ENCODE measurements at places on chromosomes 5 and 9.

GRCh38 chr9:10661376-10661775, 48.6 kb upstream of the PTPRD start:
- no peak for DNase-seq

DNA sequence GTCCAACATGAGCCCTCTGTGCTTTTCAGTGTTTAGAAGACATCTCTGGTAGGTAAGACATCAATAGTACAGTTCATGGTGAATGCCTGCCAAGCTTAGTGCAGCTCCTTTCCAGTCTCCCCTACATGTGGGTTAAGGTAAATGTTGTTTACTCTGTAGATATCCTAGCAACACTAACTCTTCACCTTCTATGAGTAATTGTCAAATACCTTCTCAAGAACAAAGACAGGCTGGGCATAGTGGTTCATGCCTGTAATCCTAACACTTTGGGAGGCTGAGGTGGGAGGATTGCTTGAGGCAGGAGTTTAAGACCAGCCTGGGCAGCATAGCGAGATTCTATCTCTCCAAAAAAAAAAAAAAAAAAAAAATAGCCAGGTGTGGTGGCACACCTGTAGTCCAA, 18.7 kb upstream of the RASGRF2 start:
- no peak for DNase-seq

- no peak for DNase-seq
Observed at GRCh38 chr5:107875833-107876232, 205.1 kb upstream of the EFNA5 start.

DNA sequence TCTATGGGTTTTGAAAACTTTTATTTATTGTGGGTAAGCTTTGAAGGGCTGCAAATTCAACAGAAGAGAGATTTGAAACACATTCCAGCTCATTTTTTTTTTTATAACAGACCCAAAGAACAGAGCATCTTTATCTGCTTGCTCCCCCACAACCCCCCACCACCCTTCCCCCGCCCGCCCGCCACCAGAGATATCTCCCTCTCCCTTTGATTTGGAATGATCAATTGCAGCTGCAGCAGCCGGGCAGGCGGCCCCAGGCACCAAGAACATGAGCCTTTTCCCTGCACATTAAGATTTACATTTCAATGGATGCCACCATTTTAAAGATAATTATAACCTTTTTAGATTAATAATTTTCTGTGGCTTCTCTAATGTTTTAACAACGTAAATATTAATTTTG, 510.9 kb downstream of the ZNF608 start:
- no peak for DNase-seq

- DNase-seq = no peak
Observed at GRCh38 chr5:12125895-12126294, 221.6 kb upstream of the CTNND2 start.

- DNase-seq = no peak
Observed at GRCh38 chr5:29614206-29614605, 1579.3 kb upstream of the CDH6 start.

GRCh38 chr9:15239816-15240215, 67.2 kb downstream of the TTC39B start:
- DNase-seq = no peak

GRCh38 chr9:133702798-133703590, 35.2 kb downstream of the SARDH start:
- DNase-seq = no peak

- no peak for DNase-seq
Observed at GRCh38 chr9:117466111-117466510, 51.3 kb upstream of the ASTN2 start.

- DNase-seq = no peak
Observed at GRCh38 chr5:133316346-133317343, 264.8 kb downstream of the HSPA4 start.

DNA sequence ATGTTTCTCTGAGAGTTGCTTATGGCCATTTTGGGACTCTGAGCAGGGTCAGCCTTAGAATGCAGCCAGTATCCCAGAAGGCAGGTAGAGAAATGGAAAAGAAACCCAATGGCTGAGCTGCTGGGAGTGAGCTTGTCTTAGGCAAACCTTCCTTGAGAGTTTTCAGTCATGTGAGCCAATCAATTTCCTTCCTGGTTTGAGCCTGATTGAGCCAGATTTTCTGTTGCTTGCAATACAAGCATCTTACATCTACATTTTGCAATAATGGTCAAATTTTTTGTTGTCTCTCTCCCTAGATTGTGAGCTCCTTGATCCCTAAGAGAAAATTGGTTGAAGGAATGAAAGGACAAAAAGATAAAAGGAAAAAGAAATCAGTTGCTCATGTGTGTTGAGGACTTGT, 155.3 kb downstream of the SNX18 start:
- no peak for DNase-seq

- DNase-seq = no peak
Observed at GRCh38 chr9:73577848-73578247, 426.2 kb downstream of the ANXA1 start.

DNA sequence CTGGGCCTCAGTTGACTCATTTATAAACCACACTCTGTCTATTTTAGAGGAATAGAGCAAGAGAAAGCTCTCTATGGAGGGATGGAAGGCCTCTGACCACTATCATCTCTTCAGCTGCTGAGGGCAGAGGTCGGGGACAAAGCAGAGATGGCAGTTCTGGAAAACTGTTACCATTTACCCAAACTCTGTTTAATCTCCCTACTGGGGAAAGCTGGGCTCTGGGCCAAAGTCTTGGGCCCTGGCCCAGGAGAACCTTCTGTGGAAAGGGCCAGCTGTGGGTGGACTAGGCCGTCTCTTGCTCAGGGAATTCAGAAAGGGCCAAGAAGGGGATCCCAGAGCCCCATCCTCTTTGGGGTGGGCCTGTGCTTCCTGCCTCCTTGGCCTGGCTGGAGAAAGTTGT, 100.0 kb downstream of the PSD2 start:
- no peak for DNase-seq

DNA sequence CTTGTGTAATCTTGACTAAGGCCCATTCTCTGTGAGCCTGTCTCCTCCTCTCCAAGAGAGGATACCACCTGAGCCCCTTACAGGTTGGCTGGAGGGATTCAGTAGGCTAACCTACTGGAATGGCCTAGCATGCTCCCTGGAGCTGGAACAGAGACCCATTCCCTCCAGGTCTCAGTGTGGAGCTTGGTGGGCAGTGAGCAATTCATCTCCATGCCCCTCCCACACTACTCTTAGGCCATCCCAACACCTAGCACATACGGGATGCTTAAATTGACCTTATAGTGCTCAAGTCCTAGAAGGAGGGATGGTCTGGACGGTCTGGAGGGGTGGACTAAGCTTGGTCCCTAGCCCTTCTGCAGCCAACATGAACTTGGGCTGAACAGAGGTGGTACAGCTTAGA, 75.6 kb downstream of the CRB2 start:
- no peak for DNase-seq

DNA sequence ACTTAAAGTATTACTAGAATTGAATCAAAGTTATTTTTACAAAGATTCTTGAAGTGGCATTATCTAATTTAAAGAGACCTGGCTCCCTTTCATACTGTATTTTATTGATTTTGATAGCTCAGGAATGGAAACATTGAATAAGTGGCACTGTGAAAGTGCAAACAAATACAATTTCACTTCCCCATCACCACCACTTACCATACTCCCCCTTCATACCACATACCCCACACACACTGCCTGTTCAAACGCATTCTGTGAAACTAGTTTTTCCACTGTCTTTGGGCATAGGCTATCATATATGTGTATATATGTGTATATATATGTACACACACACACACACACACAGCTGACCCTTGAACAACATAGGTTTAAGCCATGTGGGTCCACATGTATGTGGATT, 62.1 kb upstream of the ATG10 start:
- DNase-seq = no peak

- DNase-seq = no peak
Observed at GRCh38 chr9:34185778-34186551, 7.1 kb downstream of the UBAP1 start.

DNA sequence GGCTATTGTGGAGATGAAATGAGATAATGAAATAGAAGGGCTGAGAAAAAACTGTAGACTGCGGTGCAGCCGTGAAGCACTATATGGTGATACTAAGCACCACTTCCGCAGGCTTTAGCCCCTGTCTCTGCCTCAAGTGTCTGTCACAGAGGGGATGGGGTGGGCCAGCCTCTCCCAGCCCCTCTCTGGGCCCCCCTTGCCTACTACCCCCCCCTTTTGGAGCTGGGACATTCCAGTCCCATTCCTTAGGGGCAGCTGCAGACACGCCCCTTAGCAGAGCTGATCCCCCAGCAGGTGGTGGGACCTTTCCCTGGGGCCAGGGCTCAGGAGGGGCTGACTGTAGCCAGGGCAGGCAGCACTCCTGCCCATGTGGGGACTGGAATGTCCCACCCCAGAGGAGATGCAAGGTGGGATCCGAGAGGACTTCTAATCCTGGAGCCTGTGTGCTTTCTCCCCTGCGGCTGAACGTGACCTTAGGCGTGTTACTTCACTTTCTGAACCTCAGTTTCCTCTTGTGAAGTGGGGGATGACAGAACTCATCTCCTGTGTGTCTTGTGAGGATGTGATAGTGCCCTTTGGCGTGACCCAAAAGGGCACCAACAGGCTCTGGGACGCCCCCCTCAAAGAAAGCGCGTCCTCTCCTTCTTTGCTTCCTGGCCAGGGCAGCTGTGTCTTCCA, 1.9 kb downstream of the N4BP3 start:
- no peak for DNase-seq

DNA sequence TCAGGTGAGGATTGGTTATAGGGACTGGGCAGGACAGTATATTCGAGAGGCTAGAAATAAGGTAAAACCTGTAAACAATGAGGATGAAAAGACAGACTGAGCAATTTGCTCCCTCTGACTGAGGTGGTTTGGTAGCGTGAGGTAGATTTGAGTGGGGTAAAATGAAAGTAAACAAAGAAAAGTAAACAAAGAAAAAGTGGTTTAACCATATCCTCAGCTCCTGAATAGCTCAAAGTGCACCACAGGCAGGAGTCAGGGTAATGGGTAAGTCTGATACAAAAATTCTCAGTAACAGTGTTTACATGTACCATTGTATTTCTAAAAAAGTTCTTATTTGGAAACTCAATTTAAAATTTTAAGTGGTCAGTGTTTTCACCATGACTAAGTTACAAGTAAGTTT, 203.1 kb upstream of the ARRDC3 start:
- DNase-seq = no peak

GRCh38 chr5:56522960-56523359, 289.8 kb upstream of the ANKRD55 start:
- DNase-seq = no peak

DNA sequence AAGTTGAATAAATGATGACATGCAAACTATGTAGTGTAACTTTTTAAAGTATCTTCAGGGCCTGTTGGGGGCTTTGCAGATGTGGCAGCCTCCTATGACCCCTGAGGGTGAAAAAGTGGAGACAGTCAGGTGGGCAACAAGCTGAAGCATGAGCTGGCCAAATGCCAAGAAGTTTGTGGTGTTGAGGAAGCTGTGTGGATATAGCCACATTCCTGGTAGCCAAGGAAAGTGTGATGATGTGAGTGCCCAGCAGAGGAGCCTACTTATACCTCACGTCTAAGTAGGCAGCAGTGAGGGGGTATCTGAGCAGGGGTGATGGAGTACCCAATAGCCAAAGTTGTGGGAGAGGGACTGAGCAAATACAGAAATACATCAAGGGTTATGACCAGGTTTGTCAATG, 621.2 kb upstream of the CDH6 start:
- DNase-seq = peak; percentile 3

- DNase-seq = no peak
Observed at GRCh38 chr5:36160617-36161016, 8.7 kb downstream of the SKP2 start.

DNA sequence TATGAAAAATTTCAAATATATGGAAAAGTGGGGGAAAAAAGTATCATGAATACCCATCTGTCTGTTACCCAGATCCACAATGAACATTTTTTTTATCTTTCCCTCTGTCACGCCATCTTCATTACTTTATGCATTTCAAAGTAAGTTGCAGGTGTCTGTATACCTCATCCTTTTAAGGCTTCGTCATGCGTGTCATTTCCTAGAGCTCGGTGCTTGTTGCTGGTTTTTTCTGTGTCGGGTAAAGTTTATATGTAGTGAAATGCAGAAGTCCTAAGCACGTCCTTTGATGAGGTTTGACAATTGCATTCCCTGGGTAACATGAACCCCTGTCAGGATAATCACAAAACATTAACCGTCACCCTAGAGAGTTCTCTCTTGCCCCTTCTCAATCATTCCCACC, 52.1 kb downstream of the DAPK1 start:
- DNase-seq = no peak

- DNase-seq = no peak
Observed at GRCh38 chr5:94184870-94185269, 433.5 kb downstream of the KIAA0825 start.

GRCh38 chr9:72473474-72474261, 47.7 kb upstream of the TMC1 start:
- DNase-seq = no peak

GRCh38 chr9:131769361-131769760, 29.5 kb upstream of the RAPGEF1 start:
- DNase-seq = no peak

GRCh38 chr5:160199410-160199911, 29.8 kb upstream of the FABP6 start:
- DNase-seq = peak; percentile 74

DNA sequence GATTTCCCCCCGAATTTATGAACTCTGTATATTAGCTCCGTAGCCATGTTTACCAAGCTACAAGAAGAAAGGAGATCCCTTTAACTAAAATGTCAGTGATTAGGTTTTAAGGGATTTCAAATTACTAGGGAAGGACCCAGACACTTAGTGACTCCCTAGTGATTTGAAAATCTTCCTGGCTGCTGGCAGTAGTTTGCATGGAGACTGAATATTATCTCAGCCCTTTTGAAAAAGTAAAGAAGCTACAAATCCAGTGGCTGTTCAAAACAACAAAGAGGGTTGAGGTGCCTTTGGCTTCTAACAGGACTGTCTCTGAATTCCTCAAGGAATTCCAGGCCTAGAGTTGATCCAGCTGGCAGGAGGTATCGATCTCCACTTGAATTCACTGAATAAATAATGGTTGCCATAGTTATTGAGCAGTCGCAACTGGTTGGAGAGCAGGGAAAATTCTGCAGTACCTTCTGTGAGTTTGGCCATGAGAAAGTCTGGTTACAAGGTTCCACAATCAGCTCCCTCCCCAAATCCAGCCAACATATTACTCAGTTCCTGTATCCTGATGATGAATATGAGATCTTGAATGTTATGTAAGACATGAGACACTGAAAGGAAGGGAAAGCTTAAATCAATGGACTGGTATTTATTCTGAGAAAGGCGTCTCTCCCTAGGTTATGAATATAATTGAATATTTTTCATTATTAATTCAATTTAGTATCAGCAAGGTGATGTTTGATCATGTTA, 37.7 kb downstream of the NR4A3 start:
- no peak for DNase-seq

GRCh38 chr5:104062621-104063377, 500.2 kb upstream of the NUDT12 start:
- no peak for DNase-seq

DNA sequence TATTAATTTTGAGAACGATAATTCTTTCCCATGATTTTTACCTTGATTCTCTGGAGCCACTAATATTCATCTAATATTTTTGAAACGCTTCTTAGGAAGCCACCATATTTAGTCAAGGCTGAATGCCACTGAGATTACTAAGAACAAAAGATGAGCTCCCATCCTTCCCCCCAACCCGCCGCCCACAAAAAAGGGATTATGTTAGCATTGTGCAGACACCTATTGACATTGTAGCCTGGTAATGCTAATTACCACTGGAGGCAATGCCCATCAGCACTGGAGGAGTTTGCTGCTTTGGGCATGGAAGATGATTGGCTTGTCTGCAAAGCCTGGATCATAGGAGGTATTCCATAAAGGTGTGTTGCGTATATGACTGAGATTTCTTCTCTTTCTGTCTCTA, 739.1 kb upstream of the WWC1 start:
- no peak for DNase-seq
